ENCODE measurements at places on chromosomes 16 and 17.
A peak's percentile ranks its signal among the peaks of the same experiment; 100 is the strongest.

- DNase-seq: no peak
These were observed 419 bp downstream of the RAB37 start for GRCh38 chr17:74737299-74738050.

- no peak for DNase-seq
These were observed 45.0 kb upstream of the CLEC3A start for GRCh38 chr16:77977339-77977738.

DNA sequence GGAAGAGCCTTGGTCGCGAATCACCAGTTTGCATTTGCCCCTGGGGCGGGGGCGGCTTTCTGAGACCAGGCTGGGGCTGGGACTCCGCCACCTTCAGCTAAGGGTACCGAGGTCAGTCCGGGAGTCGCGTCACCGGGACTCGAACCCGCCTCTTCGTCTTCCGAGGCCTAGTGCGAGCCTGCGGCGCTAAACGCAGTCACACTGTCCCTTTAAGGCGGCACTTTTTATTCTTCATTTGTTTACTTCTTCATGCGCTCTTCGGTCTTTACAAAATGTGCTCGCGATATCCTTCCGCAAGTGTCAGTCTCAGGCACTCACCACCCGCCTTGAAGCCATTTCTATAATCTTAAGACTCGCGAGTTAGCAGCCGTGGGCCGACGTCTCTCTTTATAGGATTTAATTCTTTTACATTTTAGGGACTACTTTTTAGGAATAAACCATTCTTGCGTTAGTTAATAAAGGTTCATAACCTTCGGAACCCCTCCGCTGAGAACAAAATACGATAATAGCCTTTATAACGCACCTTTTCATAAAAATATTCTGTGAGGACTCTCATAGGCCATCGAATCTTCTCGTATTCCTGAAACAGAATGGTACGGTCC lies 593 bp upstream of the HEXIM1 start:
- DNase-seq: peak; percentile 72

GRCh38 chr17:50833510-50834428 lies 1.6 kb upstream of the WFIKKN2 start:
- no peak for DNase-seq

DNA sequence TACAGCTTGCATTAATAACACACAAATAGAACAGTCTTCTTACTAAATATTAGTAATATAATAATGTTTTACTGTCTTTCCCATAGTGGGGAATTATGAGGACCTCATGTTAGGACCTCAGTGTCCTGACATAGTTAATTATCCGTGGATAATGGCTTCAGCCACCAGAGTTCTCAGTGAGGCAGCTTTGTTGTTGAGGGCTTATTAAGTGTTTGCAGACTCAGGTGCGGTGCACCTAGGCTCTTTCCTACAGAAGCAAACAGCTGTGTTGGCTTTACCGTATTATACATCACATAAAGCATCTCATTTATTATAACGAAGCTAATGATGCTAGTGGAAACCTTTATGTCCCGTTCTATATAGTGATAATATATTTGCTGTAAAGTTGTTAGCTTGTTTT lies 246.7 kb downstream of the FTO start:
- no peak for DNase-seq

- DNase-seq: no peak
These were observed 5.9 kb downstream of the KLHL36 start for GRCh38 chr16:84654238-84654637.

- no peak for DNase-seq
These were observed 10.8 kb upstream of the NAGLU start for GRCh38 chr17:42525221-42525620.

DNA sequence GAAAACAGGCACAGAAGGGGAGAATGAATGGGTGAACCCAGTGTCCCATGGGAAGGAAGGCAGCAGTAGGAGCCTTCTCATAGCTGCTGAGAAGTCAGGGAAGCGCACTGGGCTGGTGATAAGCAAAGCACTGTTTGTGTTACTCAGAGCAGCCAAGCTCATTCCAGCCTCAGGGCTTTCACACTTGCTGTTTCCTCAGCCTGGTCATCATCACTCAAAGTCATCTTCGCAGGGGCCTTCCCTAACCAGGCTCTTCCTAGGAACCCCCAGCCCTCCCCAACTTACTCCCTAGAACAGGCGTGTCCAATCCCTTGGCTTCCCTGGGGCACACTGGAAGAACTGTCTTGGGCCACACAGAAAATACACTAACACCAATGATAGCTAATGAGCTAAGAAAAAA lies 32.1 kb upstream of the LONP2 start:
- no peak for DNase-seq

DNA sequence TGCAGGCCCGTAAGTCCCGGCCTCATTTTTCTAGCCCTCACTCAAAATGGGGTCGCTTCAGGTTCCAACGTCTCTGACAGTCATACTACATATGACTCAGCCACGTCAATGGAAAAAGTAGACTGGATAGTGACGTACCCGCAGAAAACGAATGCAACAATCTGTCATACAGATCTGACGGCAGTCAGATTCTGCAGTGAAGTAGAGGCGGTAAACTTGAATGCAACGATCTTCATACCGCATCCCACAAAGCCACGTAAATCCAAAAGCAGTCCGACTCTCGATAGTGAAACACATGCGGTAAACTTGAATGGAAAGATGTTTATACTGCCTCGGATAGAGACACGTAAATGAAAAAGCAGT lies 38.4 kb upstream of the ARL4D start:
- DNase-seq: peak; percentile 65

DNA sequence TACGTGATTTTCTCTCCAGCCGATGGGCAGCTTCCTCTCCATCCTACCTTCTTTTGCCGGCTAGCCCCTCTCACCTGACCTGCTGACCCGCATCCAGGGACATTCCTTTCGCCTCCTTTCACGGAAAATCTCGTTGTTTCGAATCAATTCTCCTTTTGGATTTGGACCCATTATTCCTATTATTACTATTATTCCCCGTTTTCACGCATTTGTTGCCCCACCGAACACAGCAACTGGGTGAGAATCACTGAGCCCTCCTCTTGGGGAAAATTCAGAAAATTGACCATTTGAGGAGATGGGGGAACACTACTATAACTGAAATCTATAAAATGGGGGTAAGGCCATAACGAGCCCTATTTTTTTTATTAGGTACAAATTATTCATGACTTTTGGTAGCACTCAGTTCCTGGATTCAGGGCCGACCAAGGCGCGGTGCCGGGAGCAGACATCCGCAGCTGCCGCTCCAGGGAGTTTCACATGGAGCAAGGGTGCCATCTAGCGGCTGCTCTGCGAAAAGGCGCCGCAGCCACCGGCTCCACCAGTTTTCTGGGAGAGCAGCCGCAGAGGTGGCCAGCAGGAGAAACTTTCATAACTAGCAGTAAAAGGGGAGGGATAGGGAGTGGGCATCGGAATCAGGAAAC lies 3.3 kb upstream of the HOXB8 start:
- peak; percentile 83 for DNase-seq

DNA sequence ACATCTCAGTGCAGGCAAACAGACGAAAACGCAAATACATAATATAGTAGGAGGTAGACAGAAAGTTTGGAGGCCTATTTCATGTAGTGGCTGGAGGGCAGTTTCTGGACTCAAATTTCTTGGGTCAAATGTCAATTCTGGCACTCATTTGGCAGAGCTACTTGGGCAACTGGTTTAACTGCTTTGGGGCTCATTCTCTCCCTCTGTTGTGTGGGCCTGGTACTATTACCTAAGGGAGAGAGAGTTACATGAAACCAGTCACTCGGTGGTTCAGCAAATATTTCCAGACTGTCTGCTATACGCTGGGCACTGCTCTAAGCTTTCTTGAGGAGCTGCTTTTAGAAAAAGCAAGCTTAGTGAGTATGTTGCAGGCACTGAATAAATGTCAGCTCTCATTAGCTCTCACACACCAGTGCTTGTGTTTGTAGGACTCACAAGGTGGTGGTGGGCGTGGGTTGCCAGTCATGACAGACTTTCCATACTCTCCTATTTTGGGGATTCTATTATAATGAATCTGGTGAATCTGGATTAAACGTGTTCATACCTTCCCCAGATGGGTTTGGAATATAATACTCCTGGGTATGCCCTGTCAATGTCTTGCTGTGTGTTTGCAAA lies 1.8 kb upstream of the SHISA9 start:
- no peak for DNase-seq

- no peak for DNase-seq
These were observed 44.6 kb upstream of the MAP3K14 start for GRCh38 chr17:45361451-45361850.

DNA sequence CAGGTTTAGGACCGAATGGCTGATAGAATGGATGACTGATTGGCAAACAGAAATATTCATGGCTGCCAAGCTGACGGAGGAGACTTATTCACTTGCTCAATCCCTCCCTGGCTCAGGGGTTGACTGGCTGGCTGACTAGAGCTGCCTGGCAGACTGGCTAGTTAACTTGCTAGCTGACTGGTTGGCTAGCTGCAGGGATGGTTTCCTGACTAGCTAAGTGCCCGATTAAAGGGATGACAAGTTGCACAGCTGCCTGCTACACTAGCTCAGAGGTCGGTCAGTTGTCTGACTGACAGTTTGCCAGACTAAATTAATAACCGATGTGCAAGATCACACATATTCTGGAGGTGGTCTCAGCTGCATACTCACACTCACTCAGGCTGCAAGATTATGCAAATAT lies 1208.4 kb upstream of the CDH8 start:
- DNase-seq: no peak

- no peak for DNase-seq
These were observed 2.4 kb upstream of the CCL3L1 start for GRCh38 chr17:36198831-36199465.

GRCh38 chr16:19389246-19389645 lies 28.4 kb upstream of the TMC5 start:
- peak; percentile 18 for DNase-seq

DNA sequence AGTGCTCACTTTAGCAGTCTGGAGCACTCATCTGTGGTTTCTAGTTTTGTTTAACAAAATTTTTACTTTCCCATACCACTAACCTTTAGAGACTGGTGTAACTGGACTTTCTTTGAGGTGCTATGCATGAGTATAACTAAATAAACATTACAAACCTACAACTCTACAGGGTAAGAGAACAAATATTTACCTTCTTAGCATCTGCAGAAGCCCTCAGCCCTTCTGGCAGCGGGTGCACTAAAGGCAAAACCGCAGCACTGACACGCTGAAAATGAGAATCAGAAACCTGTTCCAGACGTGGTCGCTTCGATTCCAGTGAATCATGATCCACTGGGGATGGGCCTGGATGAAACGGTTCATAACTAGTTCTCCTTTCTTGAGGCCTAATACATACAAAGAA lies 43.7 kb downstream of the NCOR1 start:
- DNase-seq: no peak

DNA sequence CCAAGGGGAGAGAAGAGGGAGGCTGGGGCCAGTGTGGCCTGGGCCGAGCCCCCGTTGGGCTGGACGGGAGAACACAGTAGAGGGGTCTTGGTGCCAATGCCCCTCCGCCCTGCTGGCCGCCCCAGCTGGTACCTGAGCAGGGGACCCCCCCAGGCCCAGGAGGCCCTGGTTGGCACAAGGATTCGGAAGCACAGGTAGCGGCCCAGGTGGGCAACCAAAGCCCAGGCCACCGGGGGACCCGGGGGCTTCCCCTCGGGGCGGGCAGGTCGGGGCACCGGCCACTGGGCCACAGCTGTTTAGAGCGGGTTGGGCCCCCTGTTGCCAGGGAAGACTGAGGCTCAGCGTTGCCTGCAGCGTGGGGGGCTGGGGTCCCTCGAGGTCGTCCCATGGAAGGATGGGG lies 28.2 kb upstream of the C1QTNF8 start:
- no peak for DNase-seq

DNA sequence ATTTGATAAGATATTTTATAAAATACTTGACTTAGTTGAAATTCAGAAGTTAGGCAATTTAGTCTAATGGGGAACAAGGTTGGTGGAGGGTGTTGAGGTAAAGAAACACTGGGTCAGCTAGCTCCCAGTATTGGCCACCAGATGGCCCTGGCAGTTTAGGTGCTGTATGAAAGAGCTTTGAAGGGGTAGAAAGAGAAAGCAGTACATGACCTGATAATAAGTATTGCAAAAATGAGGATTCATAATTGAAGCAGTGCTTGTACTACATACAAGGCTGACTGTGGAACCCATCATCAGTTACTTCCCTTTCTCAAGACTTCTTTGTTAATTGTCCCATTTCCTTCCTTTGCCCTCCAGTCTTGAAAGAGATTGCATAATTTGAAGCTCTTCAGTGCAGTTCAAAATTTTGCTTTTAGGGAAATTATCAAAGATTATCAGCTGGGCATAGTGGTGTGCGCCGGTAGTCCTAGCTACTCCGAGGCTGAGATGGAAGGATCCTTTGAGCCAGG lies 29.4 kb downstream of the TANC2 start:
- DNase-seq: no peak

GRCh38 chr17:39405436-39405835 lies 4.0 kb upstream of the FBXL20 start:
- DNase-seq: no peak

GRCh38 chr16:81180578-81180977 lies 57.9 kb upstream of the BCO1 start:
- DNase-seq: no peak

DNA sequence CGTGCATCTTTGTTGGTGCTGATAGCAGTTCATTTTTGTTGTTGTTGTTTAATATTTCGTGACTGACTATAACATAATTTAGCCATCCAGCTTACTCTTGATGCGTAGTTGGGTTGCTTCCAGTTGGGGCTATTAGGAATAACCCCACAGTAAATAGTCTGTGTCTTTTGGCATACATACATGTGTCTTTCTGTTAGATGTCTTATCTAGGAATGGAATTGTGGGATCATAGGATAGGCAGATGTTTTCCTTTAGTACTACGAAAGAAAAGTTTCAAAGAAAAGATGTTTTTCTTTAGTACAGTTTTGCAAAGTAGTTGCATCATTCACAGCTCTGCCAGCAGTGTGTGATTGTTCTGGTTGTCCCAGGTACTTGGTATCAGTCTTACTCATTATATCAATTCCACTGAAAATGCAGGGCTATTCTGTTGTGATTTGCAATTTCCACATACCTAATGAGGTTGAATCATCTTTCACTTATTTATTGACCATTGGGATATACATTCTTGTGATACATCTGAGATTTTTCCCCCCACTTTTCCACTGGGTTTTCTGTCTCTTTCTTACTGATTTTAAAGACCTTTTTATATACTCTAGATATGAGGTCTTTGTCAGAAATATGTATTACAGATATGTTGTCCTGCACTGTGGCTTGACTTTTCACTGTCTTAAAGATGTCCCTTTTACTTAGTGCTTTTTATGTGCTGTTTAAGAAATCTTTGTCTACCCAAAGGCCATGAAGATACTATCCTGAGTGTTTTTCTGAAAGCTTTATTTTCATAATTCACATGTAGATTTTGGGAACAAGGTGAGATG lies 173.3 kb downstream of the MRTFB start:
- no peak for DNase-seq

GRCh38 chr17:76063875-76064546 lies 8.3 kb downstream of the SRP68 start:
- peak; percentile 44 for DNase-seq

DNA sequence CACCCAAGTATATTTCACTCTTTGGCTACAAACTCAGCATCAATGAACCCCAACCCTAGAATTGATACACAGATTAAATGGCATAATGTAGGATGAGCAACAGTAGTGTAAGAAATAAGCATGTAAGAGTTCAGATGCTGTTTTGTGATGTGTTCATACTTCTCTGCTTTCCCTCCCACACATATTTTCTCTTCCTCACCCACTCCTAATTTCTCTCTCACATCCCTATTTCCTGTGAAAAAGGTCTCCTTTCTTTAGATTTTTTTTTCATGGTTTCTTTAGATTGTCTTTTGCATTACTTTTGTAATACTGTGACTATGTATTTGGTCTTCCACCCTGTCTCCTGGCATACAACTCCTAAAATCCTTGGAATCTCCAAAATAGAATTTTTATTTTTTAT lies 21.7 kb downstream of the CREBBP start:
- DNase-seq: no peak

GRCh38 chr16:58451945-58452401 lies 48.0 kb upstream of the NDRG4 start:
- no peak for DNase-seq

All from stimulated activated CD4-positive, alpha-beta T cell treated with anti-CD3 and anti-CD28 coated beads, Interleukin-1b, Interleukin-23, amount 100 ng/mL, for 4 hours (primary cell).